ENCODE measurements at places on chromosomes 3 and 15. TPM values are rescaled to one million over a fixed set of nuclear protein-coding genes. Genes with fewer than 3 reads are reported as not detected.
A peak's percentile ranks its signal among the peaks of the same experiment; 100 is the strongest.

DNA sequence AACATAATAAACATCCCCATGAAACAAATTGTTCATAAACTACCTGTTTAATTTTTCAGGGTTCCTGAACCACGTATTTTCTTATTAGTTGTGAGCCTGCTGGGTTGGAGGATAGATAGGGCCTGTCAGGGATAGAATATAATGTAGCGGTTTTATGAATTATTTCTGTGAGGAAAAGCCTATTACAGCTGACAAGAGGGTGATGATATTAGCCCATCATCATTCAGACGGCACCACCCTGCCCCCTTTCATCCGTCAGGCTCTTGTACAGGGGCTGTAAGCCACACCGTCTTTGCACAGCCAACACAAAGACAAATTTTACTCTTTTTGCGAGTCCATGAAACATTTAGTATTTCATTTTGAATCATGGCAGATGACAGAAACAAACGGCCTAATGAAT is 335.3 kb upstream of the TMCO5A start:
- no peak for DNase-seq

DNA sequence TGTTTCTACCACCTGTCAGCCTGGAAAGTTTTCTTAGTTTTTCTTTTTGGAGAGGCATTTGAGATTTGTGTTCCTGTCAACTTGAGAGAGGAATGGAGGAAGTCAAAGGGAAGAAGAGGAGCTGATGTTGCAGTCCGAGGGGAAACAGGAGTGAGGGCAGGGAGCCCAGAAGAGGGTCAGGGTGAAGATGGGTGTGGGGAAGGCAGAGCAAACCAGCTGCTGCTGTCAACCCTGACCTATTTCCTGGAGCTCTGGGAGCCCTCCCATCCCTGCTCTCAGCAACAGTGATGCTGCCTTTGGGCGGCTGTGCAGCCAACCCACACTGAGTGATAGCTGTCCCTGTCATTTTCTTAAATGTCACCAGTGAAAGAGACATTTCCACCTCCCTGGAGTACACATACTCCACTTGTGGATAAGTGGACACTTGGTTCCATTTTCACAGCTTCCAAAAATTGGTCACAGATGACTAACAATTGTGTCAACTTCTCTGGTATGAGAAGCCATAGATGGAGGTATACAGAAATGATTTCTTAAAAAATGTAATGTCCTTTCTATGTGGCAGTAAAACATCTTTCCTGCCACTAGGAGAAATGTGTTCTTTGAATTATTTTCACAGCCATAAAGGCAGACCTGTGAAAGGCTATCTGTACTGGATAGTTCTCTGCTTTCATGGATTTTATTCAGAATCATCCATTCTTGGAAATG is 556.3 kb upstream of the TBL1XR1 start:
- DNase-seq = no peak

DNA sequence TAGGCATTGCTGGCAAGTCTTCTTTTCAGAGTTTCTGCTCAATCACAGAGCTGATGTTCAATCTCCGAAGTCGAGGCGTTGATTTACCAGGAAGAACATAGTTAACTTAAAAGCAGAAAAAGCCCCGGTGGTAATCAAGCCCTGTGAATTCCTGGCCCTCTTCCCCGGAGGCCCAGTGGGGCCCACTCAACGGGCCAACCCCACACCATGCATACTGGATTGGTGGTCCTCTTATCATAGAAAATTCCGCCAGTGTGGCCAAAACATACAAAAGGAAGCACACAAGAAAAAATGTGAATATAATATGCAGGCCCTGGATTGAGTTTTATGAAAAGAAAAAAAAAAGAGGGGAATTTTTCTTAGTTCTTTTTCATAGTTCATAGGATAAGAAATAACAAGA is 873.0 kb upstream of the NR2F2 start:
- DNase-seq = no peak

GRCh38 chr3:140470211-140470610 is 207.7 kb upstream of the TRIM42 start:
- DNase-seq = no peak

DNA sequence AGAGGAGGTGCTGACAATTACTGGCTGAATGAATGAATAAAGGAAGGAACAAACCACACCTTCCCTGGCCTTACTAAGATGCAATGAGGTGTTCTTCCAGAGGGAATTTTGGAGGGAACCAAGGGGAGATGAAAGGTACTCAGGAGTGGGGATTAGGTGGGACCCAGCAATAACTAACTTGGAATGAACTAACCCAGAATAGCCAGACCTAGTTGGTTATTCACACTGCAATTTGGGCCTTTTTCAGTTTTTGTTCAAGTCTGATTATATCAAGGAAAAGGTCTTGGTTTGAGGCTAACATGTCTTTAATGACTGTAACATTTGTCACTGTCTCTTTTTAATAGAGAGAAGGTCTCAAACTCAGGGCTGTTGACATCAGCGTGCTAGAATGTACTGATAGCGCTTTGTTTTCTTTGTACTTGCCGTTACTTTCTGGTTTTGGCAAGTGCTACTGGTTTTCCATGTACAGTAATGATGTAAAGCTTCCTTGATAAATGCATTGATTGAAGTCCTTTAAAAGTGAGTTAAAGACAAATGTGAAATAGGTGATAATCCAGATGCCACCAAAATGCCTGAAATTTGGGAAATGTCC is 3.2 kb upstream of the PLXND1 start:
- DNase-seq = no peak

DNA sequence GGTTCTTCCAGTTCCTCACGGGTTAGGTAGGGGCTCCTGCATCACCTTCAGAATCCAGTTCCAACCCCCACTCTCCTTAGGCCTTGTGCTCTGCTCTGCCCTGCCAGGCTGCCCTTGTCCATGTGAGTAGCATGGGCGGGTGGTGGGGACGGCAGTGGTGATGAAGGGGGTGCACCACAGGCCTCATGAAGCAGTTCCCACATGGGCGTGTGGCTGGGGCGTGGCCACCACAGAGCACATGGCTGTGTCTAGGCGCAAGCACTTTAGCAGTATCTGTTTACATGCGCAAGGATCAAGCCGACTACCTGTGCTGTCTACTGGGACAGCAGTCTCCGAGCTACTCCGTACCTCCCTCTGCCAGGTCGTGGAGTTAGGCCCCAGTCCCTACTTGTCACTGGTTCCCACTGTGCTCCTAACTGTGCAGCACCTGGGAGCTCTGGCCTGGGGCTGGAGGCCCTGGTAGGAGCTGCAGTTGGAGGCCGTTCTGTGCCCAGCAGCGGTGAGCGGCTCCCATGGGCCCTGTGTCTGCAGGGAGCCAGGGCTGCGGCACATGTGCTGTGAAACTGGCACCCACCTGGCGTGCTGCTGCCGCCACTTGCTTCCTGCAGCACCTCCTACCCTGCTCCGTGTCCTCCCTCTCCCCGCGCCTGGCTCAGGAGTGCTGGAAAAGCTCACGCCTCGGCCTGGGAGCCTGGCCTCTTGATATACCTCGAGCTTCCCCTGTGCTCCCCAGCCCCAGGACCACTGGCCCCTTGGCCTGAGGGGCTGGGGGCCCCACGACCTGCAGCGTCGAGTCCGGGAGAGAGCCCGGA is 53.5 kb downstream of the PLXNA1 start:
- no peak for DNase-seq

DNA sequence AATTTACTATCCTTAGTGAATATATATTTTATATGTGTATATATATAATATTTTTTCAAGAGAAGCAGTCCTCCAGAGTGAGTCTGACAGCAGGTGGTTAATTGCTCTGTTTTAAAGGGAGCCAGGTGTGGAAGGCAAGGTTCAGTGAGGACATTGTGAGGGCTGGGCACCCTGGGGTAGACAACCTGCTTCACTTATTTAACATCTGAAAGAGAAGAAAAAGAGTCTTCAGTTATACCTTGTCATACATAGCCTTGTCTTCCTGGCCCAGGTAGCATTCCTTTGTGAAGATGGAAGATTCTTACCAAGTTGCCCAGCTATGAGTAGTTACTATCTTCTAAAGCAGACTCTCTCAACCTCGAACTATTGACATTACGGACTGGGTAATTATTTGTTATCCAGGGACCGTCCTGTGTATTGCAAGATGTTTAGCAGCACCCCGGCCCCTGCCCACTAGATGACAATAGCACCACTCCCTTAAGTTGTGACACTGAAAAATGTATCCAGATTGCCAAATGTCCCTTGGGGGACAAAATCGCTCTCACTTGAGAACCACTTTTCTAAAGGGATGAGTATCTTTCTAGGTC is 336.0 kb upstream of the TRIM42 start:
- DNase-seq = no peak

GRCh38 chr3:128591738-128592426 is 58.7 kb downstream of the RPN1 start:
- DNase-seq = no peak

DNA sequence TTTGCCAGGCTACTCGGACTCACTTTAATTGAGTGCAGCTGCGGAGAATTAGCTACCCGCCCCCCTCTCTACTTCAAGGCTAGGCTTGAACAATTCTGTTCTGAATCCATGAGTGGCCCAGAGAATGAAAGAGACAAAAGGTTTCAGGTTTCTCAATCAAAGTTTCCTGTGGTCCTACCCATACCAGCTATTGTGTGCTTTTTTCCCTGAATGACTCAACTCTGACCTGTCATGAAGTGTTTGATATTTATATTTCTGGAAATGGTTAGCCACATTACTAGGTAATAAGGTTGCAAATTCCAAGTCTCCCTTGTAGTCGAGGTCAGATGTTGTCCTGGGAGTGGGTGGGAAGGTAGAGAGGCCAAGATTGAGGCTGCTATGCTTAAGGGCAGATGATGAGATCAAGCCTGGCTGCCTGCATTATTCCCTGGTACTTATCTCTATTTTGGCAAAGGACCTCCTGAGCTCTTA is 392.7 kb upstream of the TBL1XR1 start:
- peak; percentile 50 for DNase-seq

DNA sequence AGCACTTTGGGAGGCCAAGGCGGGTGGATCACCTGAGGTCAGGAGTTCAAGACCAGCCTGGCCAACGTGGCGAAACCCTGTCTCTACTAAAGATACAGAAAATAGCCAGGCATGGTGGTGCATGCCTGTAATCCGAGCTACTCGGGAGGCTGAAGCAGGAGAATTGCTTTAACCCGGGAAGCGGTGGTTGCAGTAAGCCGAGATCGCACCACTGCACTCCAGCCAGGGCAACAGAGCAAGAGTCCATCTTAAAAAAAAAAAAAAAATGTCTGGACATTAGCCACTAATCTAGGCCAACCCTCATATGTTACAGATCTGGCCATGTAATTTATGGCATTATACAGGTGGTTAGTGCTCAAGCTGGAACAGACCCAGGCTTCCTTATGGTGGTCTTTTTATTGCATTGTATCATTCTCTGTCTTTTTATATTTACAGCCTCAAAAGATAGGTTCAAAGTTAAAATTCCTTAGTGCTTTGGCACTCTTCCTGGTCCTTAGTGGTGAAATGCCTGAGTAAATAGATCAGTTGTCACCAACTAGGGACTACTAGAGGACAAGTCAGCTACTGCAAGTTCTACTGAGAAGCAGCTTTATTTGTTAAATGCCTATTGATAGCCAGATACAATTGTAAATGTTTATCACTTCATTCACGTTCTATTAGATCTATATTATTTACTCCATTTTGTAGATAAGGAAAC is 16.0 kb downstream of the STARD9 start:
- no peak for DNase-seq

DNA sequence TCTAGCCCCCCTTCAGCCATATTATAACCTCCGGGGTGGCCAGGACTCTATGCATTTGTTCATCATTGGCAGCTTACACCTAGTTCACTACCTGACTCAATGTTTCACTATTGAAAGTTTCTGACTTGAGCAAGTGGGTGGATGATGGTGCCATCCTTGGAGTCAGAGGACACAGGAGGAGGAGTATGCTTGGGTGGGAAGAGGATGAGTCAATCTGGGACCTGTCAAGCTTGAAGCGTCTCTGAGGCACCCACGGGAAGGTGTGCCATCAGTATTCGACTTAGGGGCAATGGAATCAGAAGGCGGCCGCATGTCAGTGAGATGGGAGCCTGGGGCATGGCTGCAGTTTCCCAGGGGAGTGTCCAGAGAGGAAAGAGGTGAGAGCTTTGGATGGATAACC is 133.3 kb downstream of the EPHB1 start:
- DNase-seq = no peak

DNA sequence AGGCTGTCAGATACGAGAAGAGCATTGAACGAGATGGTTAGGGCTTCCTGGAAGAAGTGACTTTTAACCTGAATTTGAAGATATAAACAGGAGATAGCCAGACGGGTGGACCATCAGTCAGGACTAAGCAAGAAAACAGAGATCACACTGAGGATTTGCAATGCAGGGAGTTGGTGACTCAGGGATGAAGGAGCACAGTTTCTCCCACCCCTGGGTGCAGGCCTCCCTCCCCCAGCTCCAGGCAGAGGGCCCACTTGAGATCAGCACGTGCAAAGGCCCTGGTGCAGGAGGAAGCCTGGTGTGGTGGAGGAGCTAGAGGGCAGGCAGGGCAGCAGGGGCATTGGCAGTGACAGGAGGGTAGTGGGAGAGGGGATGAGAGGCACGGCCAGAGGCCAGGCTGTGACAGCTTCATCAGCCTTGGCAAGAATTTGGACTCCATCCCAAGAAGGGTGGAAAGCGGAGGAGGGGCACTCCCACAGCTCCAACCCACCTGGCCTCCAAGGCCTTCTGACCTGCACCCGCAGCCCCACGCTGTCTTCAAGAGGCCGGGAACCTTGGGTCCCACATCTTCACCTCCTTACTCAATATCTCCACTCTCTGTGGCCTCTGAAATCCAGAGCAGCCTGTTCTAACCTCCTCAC is 8.7 kb upstream of the PCSK6 start:
- DNase-seq = no peak

DNA sequence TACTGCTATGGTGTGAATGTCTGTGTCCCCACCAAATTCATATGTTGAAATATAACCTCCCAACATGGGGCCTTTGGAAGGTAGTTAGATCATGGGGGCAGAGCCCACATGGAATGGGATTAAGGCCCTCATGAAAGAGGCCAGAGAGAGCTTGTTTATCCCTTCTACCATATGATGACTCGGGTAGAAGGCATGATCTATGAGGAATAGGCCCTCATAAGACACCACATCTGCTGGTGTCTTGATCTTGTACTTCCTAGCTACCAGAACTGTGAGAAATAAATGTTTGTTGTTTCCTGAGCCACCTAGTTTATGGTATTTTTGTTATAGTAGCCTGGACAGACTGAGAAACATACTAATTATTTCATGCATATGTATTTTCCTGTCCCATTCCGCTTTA is 51.9 kb downstream of the WWTR1 start:
- no peak for DNase-seq

DNA sequence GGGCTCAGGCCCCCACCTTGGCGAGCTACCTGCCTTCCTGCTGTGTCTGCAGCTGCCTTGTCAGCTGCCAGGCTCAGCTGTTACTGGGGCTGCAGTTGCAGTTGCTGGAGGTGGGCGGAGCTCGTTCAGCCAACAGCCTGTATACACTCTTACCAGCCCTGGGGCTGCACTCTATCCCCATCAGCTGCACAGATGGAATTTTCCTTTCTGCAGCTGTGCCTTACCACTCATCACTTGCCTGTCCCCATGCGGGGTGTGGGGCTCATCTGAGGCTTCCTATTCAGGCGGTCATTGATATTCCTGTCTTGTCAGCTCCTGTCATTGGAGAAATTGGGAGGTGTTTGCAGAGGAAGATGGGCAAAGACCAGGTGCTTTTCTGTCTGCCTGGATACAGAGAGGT is 9.1 kb upstream of the SYN2 start:
- no peak for DNase-seq

- DNase-seq = no peak
These were observed 61.3 kb upstream of the TAMM41 start for GRCh38 chr3:11907667-11908660.

The CNTN3 gene
- not detected for total RNA-seq

The STXBP5L gene
- not detected for total RNA-seq

The SAXO2 gene
- total RNA-seq = 1.9 TPM

The ATP13A5 gene
- total RNA-seq = 0.66 TPM

The SLC35A5 gene
- total RNA-seq = 18.9 TPM

The A4GNT gene
- total RNA-seq = not detected

The TRIM71 gene
- not detected for total RNA-seq

The ROPN1B gene
- 0.92 TPM for total RNA-seq
